ENCODE measurements at places on chromosomes 6 and 20.
A peak's percentile ranks its signal among the peaks of the same experiment; 100 is the strongest.

- no peak for DNase-seq
Observed at GRCh38 chr6:110951008-110951407, 7.5 kb upstream of the GTF3C6 start.

DNA sequence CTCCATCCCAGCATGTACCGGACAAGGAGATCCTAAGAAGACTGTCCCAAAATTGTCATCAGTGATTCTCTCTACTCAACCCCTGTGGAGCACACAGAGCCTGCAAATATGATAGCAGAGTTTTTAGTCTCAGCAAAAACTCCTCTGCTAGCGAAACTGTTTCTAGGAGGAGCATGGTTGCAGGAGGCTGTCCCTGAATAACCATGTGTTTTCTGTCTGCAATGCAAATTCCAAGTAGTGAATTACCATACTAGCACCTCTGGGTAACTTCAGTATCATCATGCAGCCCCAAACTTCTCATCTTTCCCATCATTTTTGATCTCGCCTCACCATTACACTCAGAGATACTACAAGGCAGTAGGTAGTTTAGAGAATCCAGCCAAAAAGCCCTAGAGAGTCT is 24.8 kb upstream of the WFDC12 start:
- no peak for DNase-seq

DNA sequence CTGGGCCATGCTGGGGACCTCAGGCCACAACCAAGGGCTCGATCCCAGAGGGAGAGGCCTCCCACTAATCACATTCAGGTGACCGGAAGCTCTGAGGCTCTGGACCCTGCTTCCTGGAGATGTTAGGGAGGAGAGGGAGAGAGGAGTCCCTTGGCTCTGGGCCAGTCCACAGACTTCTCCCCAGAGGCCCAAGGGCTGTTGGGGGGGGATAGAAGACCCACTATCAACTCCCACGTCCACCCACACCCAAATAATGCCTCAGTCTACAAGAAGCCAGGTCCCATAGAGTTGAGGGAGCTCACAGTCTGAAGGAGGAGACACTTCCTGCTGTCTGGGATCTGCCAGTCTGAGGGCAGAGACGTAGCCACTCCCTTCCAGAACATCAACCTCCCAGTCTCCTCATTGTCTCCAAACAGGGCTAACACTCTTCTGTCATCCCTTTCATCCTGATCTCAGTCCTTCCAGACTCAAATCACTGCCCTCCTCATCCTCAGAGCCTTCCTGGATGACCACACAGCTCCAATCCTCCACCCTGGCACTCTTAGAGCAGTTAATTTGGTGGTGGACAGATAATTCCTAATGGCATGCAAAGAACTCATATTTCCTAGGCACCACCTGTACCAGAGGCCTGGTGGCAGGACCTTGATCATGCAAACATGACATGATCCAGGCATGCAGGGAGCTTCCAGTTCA is 69.9 kb downstream of the MRPL14 start:
- DNase-seq, result no peak

DNA sequence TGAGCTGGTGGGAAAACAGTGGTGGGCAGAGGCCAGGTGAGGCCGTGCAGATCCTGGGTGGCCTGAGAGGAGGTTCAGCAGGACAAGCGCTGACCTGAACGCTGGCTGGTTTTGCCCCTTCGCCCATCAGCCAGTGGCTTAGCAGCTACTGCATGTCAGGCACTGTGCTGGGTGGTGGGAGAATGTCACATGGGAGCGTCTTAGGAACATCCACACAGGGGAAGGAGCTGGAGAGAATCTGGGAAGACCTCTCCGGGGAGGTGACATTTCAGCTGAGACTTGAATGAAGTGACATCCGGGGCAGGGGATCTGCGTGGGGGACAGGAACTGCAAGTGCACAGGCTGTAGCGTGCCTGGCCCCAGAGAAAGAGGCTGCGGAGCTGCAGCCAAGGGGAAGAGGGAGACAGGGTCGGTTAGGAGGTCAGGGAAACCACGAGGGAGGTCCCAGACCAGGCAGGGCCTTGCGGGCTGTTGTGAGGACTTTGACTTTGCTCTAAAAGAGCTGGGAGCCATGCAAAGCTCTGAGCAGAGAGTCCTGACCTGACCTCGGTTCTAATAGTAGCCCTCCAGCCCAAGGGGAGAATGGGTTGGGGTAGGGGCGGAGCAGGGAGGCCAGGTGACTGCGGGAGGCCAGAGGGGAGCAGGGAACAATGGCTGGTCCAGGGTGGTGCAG is 156.8 kb upstream of the PTPN1 start:
- no peak for DNase-seq

GRCh38 chr20:42419814-42420532 is 769.7 kb downstream of the PTPRT start:
- DNase-seq, result no peak

DNA sequence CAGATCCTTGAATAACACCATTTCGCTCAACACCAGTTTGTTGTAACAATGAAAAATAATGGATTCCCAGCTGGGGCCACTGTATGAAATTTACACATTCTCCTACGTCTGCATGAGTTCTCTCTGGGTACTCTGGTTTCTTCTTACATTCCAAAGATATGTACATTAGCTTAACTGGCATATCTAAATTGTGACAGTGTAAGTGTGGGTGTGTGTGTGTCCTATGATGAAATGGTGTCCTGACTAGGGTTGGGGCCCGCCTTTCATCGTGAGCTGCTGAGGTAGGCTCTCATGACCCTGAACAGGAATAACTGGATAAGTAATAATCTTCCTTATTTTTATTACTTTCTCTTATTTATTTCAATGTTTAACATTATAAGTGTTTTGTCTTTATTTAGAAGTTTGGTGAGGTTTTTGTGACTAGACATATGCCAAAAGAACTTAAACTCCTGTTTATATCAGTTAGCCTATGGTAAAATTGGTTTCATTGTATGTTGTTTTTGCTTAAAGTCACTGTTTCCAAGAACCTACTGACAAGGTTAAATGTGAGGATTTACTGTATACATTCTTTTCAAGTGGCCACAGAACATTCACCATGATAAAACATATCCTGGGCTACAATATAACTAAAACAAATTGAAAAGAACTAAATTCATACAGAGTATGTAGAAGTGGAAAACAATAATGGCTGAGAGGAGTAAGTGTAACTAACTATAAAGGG is 42.4 kb downstream of the RBL1 start:
- DNase-seq, result no peak

- no peak for DNase-seq
Observed at GRCh38 chr20:37501940-37502339, 19.1 kb upstream of the NNAT start.

- DNase-seq, result peak; percentile 100
Observed at GRCh38 chr20:31514154-31515071, at the start of gene HM13. TSS of gene HM13 (plus strand) at chr20:31514442. CDS start at chr20:31514552, 110 bp downstream.

DNA sequence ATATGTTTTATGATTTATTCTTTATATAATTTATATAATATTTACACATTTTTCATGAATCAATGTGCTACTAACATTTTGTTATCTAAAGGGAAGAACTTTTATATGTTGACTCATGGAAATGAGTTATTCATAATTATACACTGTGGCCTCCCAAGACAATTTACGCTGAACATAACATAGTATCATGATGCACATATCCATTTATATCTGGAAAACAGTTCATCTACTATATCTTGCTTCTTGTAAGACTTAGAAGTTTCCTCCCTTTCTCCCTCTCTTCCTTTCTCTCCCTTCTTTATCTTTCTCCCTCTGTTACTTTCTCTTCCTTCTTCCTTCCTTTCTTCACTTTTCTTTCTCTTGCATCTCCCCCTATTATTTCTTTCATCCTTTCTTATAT is 1.1 kb upstream of the EYS start:
- DNase-seq, result no peak

- DNase-seq, result no peak
Observed at GRCh38 chr20:14303106-14303505, 34.3 kb downstream of the FLRT3 start.

DNA sequence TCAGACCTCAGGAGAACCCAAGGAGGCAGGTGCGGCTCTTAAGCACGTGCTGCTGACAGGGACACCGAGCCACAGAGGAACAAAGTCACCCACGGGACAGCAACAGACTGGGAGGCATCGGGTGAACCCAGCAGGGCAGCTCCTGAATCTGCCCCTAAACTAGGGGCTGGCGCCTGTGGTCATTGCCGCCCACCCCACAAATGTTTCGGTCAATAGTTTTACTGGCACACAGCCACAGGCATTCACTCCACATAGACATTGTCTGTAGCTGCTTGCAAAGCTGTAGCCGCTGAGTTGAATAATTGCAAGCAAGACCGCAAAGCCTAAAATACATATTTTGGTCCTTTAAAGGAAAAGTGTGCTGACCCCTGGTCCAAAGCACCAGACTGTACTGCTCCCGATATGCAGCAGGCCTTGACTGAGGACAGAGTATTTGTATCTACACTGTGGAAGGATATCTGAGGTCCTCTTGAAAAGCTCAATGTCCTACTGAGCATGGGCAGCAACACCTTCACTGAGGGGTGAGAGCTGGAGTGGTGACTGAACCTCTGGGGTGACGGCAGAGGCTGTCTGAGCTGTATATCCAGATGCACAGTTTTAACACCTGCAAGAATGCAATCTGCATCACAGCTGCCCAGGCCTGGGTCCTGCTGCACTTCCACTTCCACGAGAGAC is 310.3 kb downstream of the THBS2 start:
- DNase-seq, result no peak

- no peak for DNase-seq
Observed at GRCh38 chr6:161429921-161430490, 156.1 kb upstream of the AGPAT4 start.

DNA sequence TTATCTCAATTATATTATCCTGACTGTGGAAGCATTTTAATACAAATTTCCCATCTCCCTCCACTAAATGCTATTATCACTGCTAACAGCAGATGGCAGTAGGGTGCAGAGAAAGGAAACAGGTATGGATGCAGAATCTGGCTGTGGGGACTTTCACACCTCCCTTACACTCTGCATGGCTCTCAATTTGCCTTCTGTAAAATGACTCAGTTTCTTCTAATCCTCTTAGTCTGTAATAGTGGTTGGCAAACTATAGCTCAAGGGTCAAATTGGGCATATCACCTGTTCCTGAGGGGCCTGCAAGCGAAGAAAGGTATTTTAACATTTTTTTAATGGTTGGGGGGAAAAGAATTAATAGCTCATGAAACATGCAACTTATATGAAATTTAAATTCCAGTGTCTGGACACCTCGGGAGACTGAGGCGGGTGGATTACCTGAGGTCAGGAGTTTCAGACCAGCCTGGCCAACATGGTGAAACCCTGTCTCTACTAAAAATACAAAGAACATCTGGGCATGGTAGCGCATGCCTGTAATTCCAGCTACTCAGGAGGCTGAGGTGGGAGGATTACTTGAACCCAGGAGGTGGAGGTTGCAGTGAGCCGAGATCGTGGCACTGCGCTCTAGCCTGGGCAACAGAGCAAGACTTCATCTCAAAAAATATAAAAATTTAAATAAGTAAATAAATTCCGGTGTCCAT is 83.5 kb downstream of the ZMYND8 start:
- peak; percentile 82 for DNase-seq

DNA sequence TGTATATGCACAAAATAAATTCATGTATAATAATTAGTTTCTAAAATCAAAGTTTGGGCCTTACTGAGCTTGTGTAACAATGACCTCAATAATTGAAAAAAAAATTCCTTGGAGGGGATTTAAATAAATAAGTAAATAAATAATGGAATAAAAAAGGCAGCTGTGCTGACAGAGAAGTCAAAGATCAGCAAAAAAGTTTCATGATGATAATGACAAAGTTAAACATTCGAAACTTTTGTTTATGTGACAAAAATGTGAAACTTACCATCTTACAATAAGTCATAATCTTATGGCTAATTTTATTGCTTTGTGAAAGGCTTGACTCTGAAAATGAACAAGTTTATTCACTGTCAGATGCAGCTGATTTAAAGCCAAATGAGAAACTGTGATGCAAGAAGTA is 3.1 kb upstream of the TTK start:
- no peak for DNase-seq

- no peak for DNase-seq
Observed at GRCh38 chr6:36273802-36274514, 4.1 kb downstream of the PNPLA1 start.

- DNase-seq, result no peak
Observed at GRCh38 chr6:12525276-12525675, 191.3 kb upstream of the PHACTR1 start.

DNA sequence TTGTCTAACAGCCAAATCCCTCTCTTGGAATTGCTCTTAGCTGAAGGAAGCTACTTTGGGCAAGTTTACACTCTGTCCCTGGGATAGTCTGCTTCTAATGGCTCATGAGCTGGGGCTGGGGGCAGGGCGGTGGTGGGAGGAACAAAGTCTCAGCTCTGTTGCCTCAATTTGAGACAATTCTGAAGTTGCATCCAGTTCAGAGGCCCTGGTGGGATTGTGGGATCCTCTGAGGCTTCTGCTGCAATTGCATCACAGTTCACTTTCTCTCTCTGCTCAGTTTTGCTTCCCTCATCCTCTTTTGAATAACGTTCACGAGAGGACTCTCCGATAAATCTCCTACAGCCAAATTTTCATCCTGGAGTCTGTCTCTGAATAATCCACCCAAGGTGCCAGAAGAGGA is 440.6 kb upstream of the SLC35B3 start:
- no peak for DNase-seq

Data from hepatocyte (in vitro differentiated cells).